Activated CD4-positive, alpha-beta T cell treated with anti-CD3 and anti-CD28 coated beads for 48 hours (primary cell): ENCODE measurements at places on chromosomes 1 and 21.

GRCh38 chr1:46820560-46821060, 21.8 kb downstream of the CYP4B1 start:
- DNase-seq, result no peak

- DNase-seq, result peak; percentile 53
Observed at GRCh38 chr21:44455524-44456213, 359 bp downstream of the LRRC3 start.

- no peak for DNase-seq
Observed at GRCh38 chr1:82848043-82848442, 1047.3 kb downstream of the ADGRL2 start.

DNA sequence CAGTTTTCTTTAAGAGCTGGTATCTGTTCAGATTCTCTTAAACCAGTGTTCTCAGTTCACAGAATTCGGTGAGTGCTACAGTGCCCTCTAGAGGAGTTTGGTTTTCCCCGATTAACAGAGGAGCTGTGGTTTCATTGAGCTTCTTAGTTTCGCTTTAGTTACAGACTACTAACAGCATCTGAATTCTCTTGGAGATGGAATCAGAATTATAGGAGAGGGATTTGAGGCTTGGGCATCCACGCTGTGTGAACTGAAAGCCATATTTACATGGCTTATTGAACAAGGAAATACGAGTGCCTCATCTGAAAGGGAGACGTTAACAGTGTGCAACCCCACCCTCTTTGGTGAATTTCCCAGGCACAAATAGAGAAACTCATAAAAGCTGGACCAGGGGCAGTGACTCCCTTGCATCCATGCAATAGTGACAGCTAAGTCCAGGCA, 202.0 kb downstream of the USH2A start:
- peak; percentile 5 for DNase-seq

DNA sequence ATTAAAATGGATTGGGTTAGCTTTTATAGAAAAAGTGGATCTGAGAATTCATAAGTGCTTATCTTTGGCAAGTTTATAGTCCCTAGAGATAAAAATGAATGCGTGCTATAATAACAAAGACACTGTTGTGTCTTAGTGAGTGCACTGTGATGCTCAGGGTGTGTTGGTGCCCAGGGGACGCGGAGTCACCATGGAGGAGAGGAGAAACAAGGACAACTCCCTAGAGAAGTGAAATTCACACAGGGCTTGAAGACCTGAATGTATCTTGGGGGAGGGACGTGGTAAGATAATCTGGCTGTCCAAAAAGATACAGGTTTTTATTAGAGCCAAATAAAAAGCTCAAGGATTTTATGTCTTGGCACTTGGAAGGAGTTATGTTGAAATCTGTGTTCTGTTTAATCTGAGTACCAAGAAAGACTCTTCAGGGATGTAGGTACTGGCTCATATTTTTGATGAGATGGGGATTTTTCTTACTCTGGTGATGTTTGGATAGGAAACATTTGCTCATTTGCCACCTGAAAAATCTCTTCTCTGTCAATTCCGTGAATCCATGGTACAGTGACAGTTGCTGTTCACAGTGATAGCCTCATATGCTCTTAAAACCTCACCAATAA, 9.6 kb downstream of the SMYD2 start:
- no peak for DNase-seq

- DNase-seq, result no peak
Observed at GRCh38 chr1:113210248-113210647, 137.2 kb downstream of the LRIG2 start.

GRCh38 chr1:179153217-179153616, 71.3 kb downstream of the TOR3A start:
- DNase-seq, result no peak
